ENCODE measurements at places on chromosomes 3 and 15.

DNA sequence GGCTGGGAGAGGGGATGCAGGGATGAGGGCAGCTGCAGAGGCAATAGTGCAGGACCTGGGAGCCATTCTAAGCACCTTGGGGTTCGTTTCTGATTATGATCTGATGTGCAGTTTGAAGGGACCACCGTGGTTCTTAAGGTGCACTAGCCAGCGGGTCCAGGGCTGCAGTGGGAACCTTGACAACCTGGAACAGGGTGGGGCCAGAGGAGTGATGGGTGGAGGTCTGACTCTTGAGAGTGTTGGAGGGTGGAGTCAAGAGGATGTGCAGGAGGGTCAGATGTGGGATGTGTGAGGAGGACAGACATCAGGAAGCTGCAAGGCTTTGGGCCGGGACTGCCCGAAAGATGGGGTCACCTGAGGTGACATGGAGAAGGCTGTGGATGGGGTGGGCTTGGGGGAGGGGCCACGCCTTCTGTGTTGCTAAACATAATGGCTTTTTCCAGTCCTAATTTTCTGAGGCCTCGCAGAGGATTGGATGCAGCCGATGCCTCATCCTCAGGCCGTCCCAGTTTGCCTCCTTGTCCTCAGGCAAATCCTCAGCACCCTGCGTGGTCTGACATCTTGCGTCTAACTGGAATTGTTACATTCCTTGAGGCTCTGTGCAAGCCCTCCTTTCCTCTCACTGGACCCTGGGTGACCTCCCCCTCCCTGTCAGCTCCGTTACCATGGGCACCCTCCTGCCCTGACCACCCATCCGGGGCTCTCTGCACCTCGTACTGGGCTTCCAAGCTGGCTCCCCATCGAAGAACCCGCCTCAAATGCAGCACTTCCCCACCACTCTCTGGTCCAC is 61.4 kb upstream of the TRPM1 start:
- DNase-seq, result no peak

DNA sequence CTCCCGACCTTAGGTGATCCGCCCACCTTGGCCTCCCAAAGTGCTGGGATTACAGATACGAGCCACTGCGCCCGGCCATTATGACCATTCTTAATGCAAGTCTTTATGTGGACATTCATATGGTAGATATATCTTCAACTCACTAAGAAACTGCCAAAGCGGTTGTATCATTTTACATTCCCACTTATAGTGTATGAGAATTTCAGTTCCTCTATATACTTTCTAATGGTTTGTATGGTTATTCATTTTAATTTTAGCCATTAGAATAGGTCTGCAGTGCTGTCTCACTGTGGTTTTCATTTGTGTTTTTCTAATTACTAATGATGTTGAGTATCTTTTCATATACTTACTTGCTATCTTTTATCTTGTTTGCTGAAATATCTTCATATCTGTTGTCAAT is 32.5 kb downstream of the TCF12 start:
- no peak for DNase-seq

DNA sequence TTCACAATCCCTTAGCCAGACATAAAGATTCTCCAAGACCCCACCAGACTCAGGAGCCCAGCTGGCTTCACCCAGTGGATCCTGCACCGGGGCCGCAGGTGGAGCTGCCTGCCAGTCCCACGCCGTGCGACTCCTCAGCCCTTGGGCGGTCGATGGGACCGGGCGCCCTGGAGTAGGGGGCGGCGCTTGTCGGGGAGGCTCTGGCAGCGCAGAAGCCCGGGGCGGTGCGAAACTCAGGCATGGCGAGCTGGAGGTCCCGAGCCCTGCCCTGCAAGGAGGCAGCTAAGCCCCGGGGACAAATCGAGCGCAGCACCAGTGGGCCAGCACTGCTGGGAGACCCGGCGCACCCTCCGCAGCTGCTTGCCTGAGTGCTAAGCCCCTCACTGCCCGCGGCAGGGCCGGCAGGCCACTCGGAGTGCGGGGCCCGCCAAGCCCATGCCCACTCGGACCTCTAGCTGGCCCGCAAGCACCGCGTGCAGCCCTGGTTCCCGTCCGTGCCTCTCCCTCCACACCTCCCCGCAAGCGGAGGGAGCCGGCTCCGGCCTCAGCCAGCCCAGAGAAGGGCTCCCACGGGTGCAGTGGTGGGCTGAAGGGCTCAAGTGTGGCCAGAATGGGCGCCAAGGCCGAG is 175.0 kb downstream of the FMN1 start:
- no peak for DNase-seq

DNA sequence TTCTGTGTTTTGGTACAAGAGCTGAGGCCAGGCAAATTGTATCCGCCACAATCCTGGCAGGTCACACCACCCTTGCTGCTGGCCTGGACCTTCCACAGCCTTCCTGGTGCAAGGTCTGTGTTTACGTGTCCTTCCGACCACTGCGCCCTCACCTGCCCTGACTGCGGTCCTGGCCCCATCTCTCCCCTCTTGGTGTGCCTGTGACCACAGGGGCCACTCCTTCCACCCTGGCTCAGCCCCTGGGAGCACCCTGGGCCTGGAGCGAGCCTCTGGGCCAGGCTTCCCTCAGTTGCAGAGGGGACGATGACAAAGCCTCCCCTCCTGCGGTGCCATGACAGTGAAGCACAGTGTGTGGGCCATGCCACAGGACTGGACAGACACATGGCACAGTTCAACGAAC is 104.5 kb downstream of the PLXNA1 start:
- DNase-seq, result no peak

- DNase-seq, result no peak
Observed at GRCh38 chr15:37370941-37371340, 270.6 kb upstream of the MEIS2 start.

DNA sequence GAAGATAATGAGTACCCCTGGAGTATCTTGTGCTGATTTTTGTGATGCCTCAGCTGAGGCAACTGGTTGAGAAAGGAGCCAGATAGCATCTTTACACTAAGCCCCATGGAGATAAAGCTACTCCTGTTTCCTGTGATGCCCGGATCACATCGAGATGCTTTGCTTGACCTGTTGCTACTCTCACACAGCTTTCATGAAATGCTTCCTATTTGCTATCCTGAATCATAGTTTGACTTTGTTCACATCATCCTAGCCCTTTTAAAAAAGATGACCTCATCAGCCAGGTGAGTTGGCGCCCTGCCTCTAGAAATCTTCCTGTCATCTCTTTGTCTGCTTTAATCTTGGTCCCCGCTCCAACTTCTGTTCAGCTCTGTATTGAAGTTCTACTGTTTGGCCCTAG is 409.6 kb upstream of the TBL1XR1 start:
- DNase-seq, result no peak

DNA sequence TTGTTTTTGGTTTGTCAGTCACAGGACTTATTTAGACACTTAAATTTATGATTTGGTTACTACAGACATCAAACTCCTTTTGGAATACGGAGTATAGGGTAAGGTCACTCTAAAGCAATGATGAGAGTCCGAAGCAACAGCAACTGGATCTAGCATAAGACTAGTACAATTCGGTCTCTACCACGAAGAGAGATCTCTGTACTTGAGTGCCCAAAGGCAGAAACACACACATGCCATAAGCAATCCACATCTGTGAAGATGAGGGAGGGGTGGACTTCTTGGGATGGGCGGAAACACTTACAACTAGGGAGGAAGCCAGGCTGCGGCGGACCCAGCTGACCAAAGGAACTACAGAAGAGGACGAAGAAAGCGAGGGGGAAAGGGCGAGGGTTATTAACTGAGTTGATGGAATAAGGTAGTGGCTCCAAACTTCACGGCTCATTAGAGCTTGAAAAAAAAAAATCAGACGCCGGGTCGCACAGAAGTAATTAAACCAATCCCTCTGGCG is 595 bp downstream of the DPH6 start:
- DNase-seq, result peak; percentile 72

DNA sequence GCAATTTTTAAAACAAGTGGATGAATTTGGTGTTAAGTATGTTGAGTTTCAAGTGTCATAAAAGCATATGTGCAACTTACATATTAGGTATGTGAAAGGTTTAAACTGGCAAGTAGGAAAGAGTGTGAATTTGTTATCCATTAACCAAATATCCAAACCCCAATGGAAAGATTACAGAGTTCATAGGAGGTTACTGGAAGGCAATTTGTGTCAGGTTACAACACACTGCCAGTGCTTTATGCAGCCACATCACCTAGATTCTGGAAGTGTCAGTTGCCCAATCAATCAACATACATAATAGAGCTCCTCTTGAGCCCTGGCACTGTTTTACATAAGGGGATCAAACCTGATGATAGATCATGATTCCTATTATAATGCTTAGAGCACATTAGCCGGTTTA is 261.0 kb downstream of the ROBO1 start:
- DNase-seq, result no peak

GRCh38 chr3:21645121-21645897 is 105.7 kb downstream of the ZNF385D start:
- peak; percentile 20 for DNase-seq

DNA sequence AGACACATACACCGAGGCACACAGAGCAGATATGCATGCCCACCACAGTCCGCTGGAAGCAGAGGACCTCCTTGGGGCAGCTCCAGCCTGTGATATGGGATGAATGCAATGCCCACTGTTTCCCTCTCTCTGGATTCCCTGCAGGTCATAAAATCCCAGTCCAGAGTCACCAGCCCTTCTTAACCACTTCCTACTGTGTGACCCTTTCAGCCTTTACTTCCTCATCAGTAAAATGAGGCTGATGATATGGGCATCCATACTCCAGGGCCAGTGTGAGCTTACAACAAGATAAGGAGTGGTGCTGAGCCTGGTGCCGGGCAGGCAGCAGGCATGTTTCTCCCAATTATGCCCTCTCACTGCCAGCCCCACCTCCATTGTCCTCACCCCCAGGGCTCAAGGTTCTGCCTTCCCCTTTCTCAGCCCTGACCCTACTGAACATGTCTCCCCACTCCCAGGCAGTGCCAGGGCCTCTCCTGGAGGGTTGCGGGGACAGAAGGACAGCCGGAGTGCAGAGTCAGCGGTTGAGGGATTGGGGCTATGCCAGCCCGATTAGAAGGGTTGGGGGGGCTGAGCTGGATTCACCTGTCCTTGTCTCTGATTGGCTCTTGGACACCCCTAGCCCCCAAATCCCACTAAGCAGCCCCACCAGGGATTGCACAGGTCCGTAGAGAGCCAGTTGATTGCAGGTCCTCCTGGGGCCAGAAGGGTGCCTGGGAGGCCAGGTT is at the start of gene GNAT1:
Gene GNAT1 (plus strand): TSS at position 675 of the 725 bp plus-strand sequence. CDS start 116 bp downstream, outside the sequence.
- DNase-seq, result peak; percentile 33

GRCh38 chr15:38589502-38589901 is 24.9 kb upstream of the RASGRP1 start:
- peak; percentile 4 for DNase-seq

- no peak for DNase-seq
Observed at GRCh38 chr15:69308949-69309348, 10.2 kb downstream of the PAQR5 start.

DNA sequence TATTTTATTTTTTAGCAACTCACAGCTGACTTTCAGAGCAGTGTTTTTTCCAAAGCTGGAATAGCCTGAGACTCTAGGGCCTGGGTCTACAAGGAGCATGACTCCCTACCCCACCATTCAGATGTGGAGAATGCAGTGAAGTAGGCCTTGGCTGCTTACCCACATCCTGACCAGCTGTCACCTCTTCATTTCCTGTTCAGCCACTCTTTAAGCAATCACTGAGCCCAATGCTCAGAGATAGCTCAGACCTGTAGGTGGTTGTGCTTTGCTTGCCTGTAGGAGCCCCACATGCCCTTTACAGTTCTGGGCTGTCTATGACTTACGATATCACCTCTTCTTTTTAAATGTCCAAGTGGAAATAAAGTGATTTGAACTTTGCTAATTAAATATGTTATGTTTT is 148.1 kb downstream of the NEK11 start:
- DNase-seq, result no peak

DNA sequence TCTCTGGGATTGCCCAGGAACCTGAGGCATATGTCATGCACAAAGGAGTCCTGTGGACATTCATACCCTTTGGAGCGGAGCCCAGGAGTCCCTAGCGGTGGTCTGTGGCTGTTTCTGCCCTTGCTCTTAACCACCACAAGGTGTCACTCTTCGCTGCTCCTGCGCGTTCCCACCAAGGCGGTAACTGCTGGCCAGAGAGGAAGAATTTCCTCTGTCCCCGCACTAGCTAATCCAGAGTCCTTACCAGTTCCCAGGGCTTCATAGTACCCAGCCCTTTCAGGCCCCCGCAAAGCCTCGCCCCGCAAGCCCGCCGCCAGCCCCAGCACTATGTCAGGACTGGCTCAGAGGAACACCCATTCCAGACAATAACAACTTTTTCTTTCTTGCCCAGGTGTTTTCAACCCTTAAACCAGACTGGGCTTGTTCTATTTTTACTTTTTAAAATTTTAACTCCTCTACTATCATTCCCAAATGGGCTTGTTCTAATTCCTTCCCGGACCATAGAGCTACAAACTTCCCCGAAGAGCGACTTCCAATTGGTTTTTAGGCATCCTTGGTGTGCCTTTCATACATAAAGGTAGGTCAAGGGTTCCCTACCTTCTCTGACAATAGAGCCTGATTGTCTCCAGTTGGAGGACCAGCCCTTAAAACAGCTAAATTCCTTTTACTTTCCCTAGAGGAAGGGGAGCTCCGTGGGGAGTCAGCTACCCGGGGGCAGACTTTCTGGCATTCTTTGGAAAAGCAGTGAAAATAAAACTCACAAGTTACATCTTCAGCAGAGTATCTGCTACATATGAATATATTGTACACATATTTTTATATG is 31.8 kb upstream of the ZNF774 start:
- peak; percentile 96 for DNase-seq

DNA sequence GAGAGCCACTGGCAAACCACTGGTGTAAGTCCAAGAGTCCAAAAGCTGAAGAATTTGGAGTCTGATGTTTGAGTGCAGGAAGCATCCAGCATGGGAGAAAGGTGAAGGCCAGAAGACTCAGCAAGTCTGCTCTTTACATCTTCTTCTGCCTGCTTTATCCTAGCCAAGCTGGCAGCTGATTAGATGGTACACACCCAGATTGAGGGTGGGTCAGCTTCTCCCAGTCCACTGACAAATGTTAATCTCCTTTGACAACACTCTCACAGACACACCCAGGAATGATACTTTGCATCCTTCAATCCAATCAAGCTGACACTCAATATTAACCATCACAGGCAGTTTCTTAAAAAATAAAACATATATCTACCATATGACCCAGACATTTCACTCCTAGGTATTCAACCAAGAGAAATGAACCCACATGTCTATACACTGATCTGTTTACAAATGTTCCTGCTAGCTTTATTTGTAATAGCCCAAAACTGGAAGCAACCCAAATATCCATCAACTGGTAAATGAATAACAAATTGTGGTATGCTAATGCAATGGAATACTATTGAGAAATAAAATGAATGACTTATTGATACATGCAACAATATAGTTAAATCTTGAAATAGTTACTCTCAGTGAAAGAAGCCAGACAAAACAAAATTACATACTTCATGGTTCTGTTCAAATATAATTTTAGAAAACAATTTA is 373.8 kb downstream of the ZNF385D start:
- no peak for DNase-seq

- no peak for DNase-seq
Observed at GRCh38 chr3:37897763-37898162, 36.1 kb downstream of the CTDSPL start.
